ENCODE measurements at places on chromosomes 13 and 19.

- H3K27me3 ChIP-seq = peaks cover 2% of the 10 kb centered on the region
- no peak for DNase-seq
- H3K4me1 ChIP-seq = no peaks in the 10 kb centered on the region
- no peak overlapping the region for H3K27ac ChIP-seq
- no peaks in the 10 kb centered on the region for H3K36me3 ChIP-seq
- H3K4me3 ChIP-seq = no peak overlapping the region
These were observed 54.7 kb upstream of the DCT start for GRCh38 chr13:94534166-94534565.

- DNase-seq = no peak
- no peaks in the 10 kb centered on the region for H3K27me3 ChIP-seq
- no peak overlapping the region for H3K4me3 ChIP-seq
- peaks cover 6% of the 10 kb centered on the region for H3K4me1 ChIP-seq
- H3K36me3 ChIP-seq = no peaks in the 10 kb centered on the region
These were observed 572.7 kb downstream of the FGF9 start for GRCh38 chr13:22243469-22244163.

- H3K27me3 ChIP-seq = no peaks in the 10 kb centered on the region
- H3K36me3 ChIP-seq = no peaks in the 10 kb centered on the region
- no peaks in the 10 kb centered on the region for H3K4me1 ChIP-seq
- no peak for DNase-seq
- no peak overlapping the region for H3K27ac ChIP-seq
- H3K4me3 ChIP-seq = no peak overlapping the region
These were observed 299.2 kb upstream of the DACH1 start for GRCh38 chr13:72166102-72166650.

GRCh38 chr19:15466851-15467733, 2.7 kb upstream of the RASAL3 start:
- H3K27me3 ChIP-seq = peaks cover 25% of the 10 kb centered on the region
- no peak overlapping the region for H3K27ac ChIP-seq
- no peaks in the 10 kb centered on the region for H3K4me1 ChIP-seq
- no peak for DNase-seq
- no peak overlapping the region for H3K4me3 ChIP-seq

GRCh38 chr19:9295411-9295849, 14.2 kb downstream of the ZNF699 start:
- no peak overlapping the region for H3K4me3 ChIP-seq
- DNase-seq = no peak
- peaks cover 2% of the 10 kb centered on the region for H3K27me3 ChIP-seq
- peaks cover 67% of the 10 kb centered on the region for H3K36me3 ChIP-seq

DNA sequence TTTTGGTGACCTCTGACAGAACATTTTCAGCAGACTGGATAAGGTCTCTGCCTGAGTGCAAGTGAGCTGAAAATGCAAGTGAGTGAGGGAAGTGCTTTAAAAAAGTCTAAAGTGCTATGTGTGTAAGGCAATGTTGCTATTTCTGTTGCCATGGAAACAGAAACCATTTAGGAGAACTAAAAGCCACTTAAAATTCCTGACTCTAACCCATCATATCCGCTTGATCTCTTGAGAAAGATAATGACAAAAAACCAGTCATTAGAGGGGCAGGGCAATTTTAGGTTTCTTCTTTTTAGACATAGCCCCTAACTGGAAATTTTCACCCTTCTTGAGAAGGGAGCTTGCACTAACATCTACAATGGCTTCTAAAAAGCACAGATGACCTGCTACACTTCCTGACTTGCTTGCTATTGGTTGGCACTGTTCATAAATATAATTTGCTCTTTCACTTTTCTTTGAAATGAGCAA, at the start of gene CYSLTR2:
TSS of gene CYSLTR2 (plus strand) at position 458 of the 468 bp plus-strand sequence. CDS start 52,889 bp downstream, outside the sequence.
- H3K4me3 ChIP-seq = peak within 1 kb of the TSS; percentile 69
- peaks cover 3% of the 10 kb centered on the region for H3K36me3 ChIP-seq
- H3K27ac ChIP-seq = peak within 1 kb of the TSS; percentile 78

DNA sequence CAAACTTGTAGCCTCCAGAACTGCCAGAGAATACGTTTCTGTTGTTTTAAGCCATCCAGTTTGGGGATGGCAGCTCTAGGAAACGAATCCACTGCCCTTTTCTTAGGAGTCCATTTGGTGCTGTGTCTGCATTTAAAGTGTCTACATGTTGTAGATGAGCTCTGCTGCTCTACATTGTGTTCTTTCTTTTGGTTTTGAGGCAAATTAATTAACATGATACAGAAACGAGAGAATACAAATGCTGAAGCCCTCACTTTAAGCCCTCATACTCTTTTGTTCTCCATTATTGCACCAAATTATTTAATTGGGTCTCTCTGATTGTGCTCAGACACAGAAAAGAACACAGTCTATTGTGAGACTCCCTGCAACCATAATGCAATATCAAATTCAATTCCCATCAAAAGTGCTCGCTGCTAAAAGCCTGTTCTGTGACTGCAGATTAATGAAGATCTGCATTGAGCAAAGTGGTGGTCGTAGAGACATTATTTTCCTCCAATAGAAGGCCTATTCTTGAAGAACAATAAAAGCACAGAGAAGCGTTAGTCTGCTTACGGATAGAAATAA, 166.3 kb upstream of the SOX21 start:
- H3K4me3 ChIP-seq = no peak overlapping the region
- DNase-seq = no peak

GRCh38 chr13:32116210-32116609, 84.6 kb downstream of the FRY start:
- H3K27ac ChIP-seq = no peak overlapping the region
- peaks cover 4% of the 10 kb centered on the region for H3K36me3 ChIP-seq
- no peaks in the 10 kb centered on the region for H3K27me3 ChIP-seq
- no peak for DNase-seq
- H3K4me3 ChIP-seq = no peak overlapping the region

- DNase-seq = peak; percentile 36
- peaks cover 6% of the 10 kb centered on the region for H3K27me3 ChIP-seq
- H3K4me3 ChIP-seq = peak overlapping the region; percentile 89
- H3K27ac ChIP-seq = no peak overlapping the region
- peaks cover 9% of the 10 kb centered on the region for H3K4me1 ChIP-seq
These were observed 566 bp downstream of the MPV17L2 start for GRCh38 chr19:18193388-18194180.

- H3K4me3 ChIP-seq = no peak overlapping the region
- H3K4me1 ChIP-seq = no peaks in the 10 kb centered on the region
- DNase-seq = peak; percentile 16
- peaks cover 1% of the 10 kb centered on the region for H3K27me3 ChIP-seq
- H3K27ac ChIP-seq = no peak overlapping the region
These were observed 1146.2 kb upstream of the SPRY2 start for GRCh38 chr13:81487151-81487550.

DNA sequence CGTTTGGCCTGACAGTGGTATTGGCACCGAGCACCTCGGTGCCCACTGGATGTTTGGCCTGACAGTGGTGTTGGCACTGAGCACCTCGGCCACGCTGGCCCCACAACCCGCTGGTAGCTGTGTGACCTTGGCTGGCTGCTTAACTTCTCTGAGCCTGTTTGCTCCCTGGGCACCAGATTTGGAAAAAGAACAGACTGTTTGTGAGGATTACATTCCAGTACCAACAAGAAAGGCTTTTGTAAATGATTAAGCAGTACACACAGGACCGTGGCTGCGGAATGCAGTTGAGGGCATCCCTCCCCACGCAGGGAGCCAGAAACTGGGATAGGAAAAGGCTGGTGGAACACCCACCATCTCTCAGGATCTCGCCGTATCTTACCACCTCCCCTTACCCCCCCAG, 31.9 kb downstream of the SLC25A42 start:
- no peaks in the 10 kb centered on the region for H3K4me1 ChIP-seq
- DNase-seq = no peak
- H3K36me3 ChIP-seq = no peaks in the 10 kb centered on the region
- H3K4me3 ChIP-seq = no peak overlapping the region
- H3K27me3 ChIP-seq = peaks cover 5% of the 10 kb centered on the region

GRCh38 chr13:37648609-37649008, 50.0 kb upstream of the POSTN start:
- no peak for DNase-seq
- H3K27me3 ChIP-seq = no peaks in the 10 kb centered on the region
- no peak overlapping the region for H3K27ac ChIP-seq
- H3K36me3 ChIP-seq = no peaks in the 10 kb centered on the region

- no peaks in the 10 kb centered on the region for H3K4me1 ChIP-seq
- H3K4me3 ChIP-seq = no peak overlapping the region
- H3K36me3 ChIP-seq = peaks cover 17% of the 10 kb centered on the region
These were observed 58.4 kb downstream of the UNC13A start for GRCh38 chr19:17629760-17630159.

GRCh38 chr13:28474491-28475134, 20.3 kb downstream of the FLT1 start:
- H3K4me1 ChIP-seq = peaks cover 21% of the 10 kb centered on the region
- H3K36me3 ChIP-seq = peaks cover 6% of the 10 kb centered on the region
- no peak overlapping the region for H3K27ac ChIP-seq
- no peak overlapping the region for H3K4me3 ChIP-seq

GRCh38 chr13:94596575-94596971, 621 bp upstream of the TGDS start:
- H3K27ac ChIP-seq = no peak overlapping the region
- peaks cover 12% of the 10 kb centered on the region for H3K4me1 ChIP-seq
- peak overlapping the region; percentile 95 for H3K4me3 ChIP-seq

GRCh38 chr19:48646001-48646721, at the start of gene CA11:
CA11 (minus strand) TSS chr19:48646187; CDS start chr19:48645632, 555 bp downstream.
- H3K4me3 ChIP-seq = peak within 1 kb of the TSS; percentile 92
- DNase-seq = peak; percentile 94
- H3K27ac ChIP-seq = peak within 1 kb of the TSS; percentile 82
- H3K27me3 ChIP-seq = peaks cover 11% of the 10 kb centered on the region
- H3K4me1 ChIP-seq = peaks cover 3% of the 10 kb centered on the region
- H3K36me3 ChIP-seq = no peaks in the 10 kb centered on the region

DNA sequence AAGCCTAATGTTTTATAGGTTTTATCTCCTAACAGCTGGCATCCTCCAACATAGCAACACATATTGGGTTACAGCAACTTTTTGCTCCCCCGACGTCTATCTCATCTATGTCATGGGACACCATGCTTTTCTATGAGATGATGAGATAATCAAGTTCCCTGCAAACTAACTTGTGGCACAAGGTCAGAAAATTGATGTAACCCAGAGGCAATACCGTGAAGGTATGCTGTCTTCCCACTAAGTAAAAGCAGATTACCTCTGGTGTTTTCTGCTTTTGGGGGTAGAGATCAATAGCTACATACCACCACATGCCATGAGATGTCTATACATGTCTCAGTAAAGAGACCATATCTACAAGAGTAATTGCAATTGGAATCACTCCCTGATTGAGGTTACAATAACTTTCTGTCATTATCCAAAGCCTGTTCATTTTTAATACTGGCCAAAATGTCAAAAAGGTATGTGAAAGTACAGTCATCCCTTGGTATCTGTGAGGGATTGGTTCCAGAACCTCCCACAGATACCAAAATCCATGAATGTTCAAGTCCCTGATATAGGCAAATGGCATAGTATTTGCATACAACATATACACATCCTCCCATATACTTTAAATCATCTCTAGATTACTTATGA, 131.3 kb downstream of the CYSLTR2 start:
- no peak for DNase-seq
- no peaks in the 10 kb centered on the region for H3K27me3 ChIP-seq
- no peaks in the 10 kb centered on the region for H3K4me1 ChIP-seq
- H3K27ac ChIP-seq = no peak overlapping the region
- H3K4me3 ChIP-seq = no peak overlapping the region

GRCh38 chr13:43983373-43983772, 103.7 kb downstream of the LACC1 start:
- DNase-seq = no peak
- no peak overlapping the region for H3K4me3 ChIP-seq
- H3K36me3 ChIP-seq = no peaks in the 10 kb centered on the region
- H3K27ac ChIP-seq = peak overlapping the region; percentile 63

- no peaks in the 10 kb centered on the region for H3K36me3 ChIP-seq
- peak overlapping the region; percentile 92 for H3K27ac ChIP-seq
- DNase-seq = no peak
- H3K4me1 ChIP-seq = peaks cover 54% of the 10 kb centered on the region
- H3K27me3 ChIP-seq = peaks cover 20% of the 10 kb centered on the region
These were observed 204.2 kb downstream of the USP12 start for GRCh38 chr13:26967119-26968038.

- no peak overlapping the region for H3K27ac ChIP-seq
- H3K27me3 ChIP-seq = no peaks in the 10 kb centered on the region
- H3K4me3 ChIP-seq = no peak overlapping the region
- no peaks in the 10 kb centered on the region for H3K4me1 ChIP-seq
- no peak for DNase-seq
These were observed 419.2 kb downstream of the OLFM4 start for GRCh38 chr13:53447863-53448262.

GRCh38 chr13:19605161-19605955, 28.1 kb upstream of the MPHOSPH8 start:
- H3K27ac ChIP-seq = no peak overlapping the region
- H3K4me1 ChIP-seq = no peaks in the 10 kb centered on the region
- peaks cover 15% of the 10 kb centered on the region for H3K36me3 ChIP-seq
- peaks cover 3% of the 10 kb centered on the region for H3K27me3 ChIP-seq
- H3K4me3 ChIP-seq = no peak overlapping the region

DNA sequence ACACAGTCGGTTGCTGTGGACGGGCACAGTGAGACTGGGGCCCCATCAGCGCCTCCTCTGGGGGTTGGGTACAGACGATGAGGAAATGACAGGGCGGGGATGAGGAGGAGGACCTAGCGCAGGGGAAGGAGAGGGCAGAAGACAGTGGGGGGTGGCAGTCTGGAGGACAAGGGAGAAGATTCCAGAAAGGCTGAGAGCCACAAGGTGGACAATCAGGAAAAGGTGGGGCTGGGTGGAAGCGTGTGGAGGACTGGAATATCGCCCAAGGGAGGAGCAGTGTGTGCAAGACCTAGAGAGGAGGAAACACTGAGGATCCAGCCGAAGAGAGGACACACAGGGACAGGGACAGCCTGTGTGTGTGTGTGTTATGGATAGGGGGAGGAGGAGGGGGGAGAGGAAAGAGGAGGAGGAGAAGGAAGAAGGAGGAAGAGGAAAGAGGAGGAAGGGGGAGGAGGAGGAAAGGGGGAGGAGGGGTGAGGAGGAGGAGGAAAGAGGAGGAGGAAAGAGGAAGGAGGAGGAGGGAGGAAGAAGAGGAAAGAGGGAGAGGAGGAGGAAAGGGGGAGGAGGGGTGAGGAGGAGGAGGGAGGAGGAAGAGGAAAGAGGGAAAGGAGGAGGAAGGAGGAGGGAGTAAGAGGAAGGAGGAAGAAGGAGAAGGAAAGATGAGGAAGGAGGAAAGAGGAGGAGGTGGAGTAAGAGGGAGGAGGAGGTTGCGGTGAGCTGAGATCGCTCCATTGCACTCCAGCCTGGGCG, 15.8 kb upstream of the GARIN5A start:
- H3K36me3 ChIP-seq = peaks cover 6% of the 10 kb centered on the region
- peak overlapping the region; percentile 46 for H3K4me3 ChIP-seq
- peaks cover 15% of the 10 kb centered on the region for H3K27me3 ChIP-seq
- H3K27ac ChIP-seq = peak overlapping the region; percentile 71
- peaks cover 21% of the 10 kb centered on the region for H3K4me1 ChIP-seq
- no peak for DNase-seq

DNA sequence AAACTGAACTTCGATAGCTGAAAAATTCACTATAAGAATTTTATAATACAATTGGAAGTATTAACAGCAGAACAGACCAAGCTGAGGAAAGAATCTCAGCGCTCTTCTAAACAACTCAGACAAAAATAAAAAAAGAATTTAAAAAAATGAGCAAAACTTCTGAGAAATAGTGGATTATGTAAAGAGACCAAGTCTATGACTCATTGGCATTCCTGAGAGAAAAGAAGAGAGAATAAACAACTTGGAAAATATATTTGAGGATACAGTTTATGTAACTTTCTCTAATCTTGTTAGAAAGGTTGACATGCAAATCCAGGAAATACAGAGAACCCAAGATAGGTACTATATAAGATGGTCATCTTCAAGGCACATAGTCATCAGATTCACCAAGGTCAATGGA, 25.4 kb downstream of the SLC25A15 start:
- H3K4me1 ChIP-seq = peaks cover 5% of the 10 kb centered on the region
- H3K4me3 ChIP-seq = no peak overlapping the region
- DNase-seq = no peak
- no peaks in the 10 kb centered on the region for H3K27me3 ChIP-seq
